ENCODE measurements at places on chromosomes 12 and 14.

- no peak for DNase-seq
These were observed 4.4 kb downstream of the AACS start for GRCh38 chr12:125069616-125070015.

GRCh38 chr12:129868575-129868974 is 35.2 kb downstream of the TMEM132D start:
- DNase-seq, result no peak

- DNase-seq, result no peak
These were observed 81.2 kb downstream of the MIPOL1 start for GRCh38 chr14:37278636-37279538.

DNA sequence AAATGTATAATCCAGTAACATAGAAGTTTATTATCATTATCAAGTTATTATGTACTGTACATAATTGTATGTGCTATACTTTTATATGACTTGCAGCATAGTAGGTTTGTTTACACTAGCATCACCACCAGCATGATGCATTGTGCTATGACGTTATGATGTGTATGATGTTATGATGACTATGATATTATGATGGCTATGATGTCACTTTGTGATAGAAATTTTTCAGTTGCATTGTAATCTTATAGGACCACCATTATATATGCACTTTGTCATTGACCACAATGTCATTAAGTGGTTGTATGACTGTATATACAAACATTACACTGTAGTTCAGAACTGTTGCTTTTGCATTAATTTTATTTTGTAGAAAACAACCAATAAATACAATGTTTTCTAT is 173.4 kb downstream of the PPFIA2 start:
- DNase-seq, result no peak

- no peak for DNase-seq
These were observed 96.2 kb upstream of the PDE3A start for GRCh38 chr12:20272161-20272560.

DNA sequence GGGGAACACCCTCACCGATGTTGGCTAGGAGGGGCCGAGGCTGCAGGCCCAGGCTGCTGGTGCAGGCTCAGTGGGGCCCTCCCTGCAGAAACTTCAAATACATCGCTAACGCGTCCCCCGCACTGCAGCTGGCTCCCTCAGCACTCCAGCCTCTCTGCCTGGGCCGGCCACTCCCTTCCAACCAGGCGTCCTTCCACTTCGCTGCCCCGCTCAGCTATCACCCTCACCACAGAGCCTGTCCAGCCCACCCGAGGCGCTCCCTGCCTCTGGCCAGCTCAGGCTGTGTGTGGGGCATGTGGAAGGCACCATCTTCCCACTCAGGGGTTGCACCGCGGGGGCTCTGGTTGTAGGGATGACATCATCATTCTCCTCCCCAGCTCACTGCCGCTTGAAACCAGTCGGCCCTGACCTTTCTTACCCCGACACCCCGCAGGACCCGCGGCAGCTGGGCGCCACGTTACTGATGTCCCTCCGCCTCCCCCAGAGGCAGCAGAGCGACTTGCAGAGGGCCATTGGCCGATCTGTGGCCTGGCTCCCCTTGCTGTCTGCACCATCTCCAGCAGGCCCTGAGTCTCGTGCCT is 199.9 kb upstream of the RTL1 start:
- no peak for DNase-seq

GRCh38 chr12:11744410-11744801 is 94.9 kb downstream of the ETV6 start:
- no peak for DNase-seq

DNA sequence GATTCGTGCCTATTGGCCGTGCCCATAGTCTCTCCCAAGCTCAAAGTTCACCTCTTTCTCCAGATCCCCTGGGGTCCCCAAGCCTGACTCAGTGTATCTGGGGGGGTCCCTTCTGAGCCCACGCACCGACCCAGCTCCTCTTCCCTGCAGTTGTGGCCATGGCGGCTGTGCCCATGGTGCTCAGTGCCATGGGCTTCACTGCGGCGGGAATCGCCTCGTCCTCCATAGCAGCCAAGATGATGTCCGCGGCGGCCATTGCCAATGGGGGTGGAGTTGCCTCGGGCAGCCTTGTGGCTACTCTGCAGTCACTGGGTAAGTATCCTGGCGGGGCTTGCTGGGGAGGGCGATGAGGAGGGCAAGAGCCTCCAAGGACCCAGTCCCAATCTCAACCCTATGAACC is 5.1 kb downstream of the IFI27 start:
- no peak for DNase-seq

DNA sequence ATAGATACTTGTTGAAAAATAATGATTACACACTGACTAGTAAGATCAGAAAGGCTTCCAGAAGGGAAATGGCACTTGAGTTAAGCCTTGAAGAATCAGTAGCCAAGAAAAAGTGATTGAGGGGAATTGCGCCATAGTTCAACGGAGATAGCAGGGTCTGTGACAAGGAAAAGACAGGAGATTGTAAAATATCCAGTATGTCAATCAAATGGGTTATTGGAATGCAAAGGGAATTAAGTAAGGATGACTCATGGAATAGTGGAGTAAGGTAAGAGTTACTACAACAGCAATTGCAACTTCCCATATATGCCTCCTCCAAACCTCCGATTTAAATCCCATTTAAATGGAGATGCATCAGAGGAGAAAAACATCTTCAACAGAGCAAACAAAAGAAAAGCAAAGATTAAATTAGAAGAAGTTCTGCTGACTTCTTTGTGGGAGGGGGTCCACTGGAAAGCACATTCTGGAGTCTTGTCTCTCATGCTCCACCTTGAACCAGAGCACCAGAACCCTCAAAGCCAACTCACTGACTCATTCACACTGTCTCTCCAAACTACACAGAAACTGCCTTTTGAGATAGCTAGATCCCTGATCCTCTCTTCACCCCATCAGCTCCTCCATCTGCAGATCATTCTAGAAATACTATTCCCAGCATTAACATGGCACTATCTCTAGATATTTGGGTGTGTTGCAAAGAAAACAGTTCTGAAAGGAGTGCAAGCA is 138.2 kb downstream of the NUAK1 start:
- no peak for DNase-seq

- no peak for DNase-seq
These were observed 24.0 kb downstream of the DICER1 start for GRCh38 chr14:95133282-95133681.

DNA sequence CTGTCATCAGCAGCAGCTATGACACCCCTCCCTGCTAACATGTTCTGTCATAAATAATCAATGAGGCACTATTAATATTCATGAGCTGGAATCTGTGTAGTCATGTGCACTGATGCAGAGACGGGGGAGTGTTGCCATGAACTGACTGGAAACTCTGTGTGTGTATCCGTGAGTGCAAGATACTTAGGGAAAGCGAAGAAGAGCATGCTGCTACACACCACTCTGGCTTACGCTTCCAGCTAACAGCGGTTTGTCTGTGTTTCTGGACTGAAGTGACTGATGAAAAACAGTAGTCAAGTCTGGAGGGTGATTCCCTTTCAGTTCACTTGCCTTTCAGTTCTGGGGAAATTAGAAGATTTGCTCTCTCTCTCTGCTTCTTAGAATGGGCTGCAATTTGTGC is 249.4 kb downstream of the PDZRN4 start:
- no peak for DNase-seq
